ENCODE measurements at places on chromosomes 6 and 20.

GRCh38 chr6:122154912-122155575, 244.4 kb upstream of the HSF2 start:
- H3K4me3 ChIP-seq: no peak overlapping the region
- DNase-seq: no peak
- H3K27me3 ChIP-seq: no peaks in the 10 kb centered on the region
- no peak overlapping the region for H3K27ac ChIP-seq
- H3K4me1 ChIP-seq: no peaks in the 10 kb centered on the region
- no peaks in the 10 kb centered on the region for H3K36me3 ChIP-seq

GRCh38 chr20:54040531-54040930, 29.9 kb downstream of the BCAS1 start:
- peaks cover 47% of the 10 kb centered on the region for H3K27me3 ChIP-seq
- no peak overlapping the region for H3K4me3 ChIP-seq
- H3K36me3 ChIP-seq: no peaks in the 10 kb centered on the region

DNA sequence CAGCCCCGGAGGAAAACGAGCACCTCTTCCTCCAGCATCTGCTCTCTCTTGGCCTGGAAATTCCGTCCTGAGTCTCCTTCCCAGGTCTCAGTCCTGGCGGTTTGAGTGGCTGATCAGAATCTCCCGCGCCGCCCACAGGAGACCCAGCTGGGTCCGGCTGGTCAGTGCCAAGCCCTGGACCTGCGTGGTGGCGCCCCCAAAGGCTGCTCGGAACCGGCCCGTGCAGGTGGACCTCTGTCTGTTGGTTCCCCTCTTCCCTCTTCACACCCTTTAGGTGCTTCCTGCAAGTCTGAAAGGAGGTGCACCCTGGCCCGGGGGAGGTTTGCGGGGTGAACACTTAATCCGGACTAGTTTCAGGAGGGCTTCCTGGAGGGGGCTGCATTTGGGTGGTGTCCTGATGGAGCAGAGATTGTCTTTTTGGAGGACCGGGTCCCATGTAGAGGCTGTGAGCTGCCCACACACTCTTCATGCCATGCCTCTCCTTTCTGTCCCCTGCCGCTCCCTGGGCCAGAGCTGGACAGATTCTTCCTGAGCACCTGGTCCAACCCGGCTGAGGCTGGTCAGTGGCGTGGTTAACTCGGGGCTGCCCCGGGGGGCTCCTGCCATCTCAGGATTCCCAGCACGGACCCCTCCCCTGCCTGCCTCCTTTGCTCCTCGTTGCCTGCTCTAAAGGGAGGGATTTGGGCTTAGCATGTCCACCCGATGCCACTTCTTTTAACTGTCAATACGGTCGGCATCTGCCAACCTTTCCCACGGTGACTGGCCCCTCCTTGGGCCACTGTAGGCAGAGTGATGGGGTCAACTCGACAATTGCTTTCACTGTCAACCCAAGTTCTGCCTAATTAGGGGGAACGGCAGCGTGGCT, 16.5 kb upstream of the BHLHE23 start:
- no peaks in the 10 kb centered on the region for H3K4me1 ChIP-seq
- peaks cover 83% of the 10 kb centered on the region for H3K27me3 ChIP-seq
- no peak overlapping the region for H3K27ac ChIP-seq
- DNase-seq: no peak
- no peaks in the 10 kb centered on the region for H3K36me3 ChIP-seq

- peaks cover 54% of the 10 kb centered on the region for H3K4me1 ChIP-seq
- H3K36me3 ChIP-seq: peaks cover 76% of the 10 kb centered on the region
- no peaks in the 10 kb centered on the region for H3K27me3 ChIP-seq
- peak overlapping the region; percentile 82 for H3K4me3 ChIP-seq
- peak overlapping the region; percentile 97 for H3K27ac ChIP-seq
Measured at GRCh38 chr6:36596356-36596755, 2.2 kb downstream of the SRSF3 start.

GRCh38 chr6:140320081-140321080, 945.9 kb upstream of the CITED2 start:
- no peaks in the 10 kb centered on the region for H3K36me3 ChIP-seq
- no peaks in the 10 kb centered on the region for H3K4me1 ChIP-seq
- no peak overlapping the region for H3K4me3 ChIP-seq
- no peak overlapping the region for H3K27ac ChIP-seq
- DNase-seq: no peak
- no peaks in the 10 kb centered on the region for H3K27me3 ChIP-seq

GRCh38 chr6:157304899-157305663, 18.2 kb downstream of the TMEM242 start:
- H3K27ac ChIP-seq: no peak overlapping the region
- H3K4me1 ChIP-seq: peaks cover 8% of the 10 kb centered on the region
- H3K27me3 ChIP-seq: no peaks in the 10 kb centered on the region
- H3K36me3 ChIP-seq: no peaks in the 10 kb centered on the region
- DNase-seq: no peak
- H3K4me3 ChIP-seq: no peak overlapping the region

DNA sequence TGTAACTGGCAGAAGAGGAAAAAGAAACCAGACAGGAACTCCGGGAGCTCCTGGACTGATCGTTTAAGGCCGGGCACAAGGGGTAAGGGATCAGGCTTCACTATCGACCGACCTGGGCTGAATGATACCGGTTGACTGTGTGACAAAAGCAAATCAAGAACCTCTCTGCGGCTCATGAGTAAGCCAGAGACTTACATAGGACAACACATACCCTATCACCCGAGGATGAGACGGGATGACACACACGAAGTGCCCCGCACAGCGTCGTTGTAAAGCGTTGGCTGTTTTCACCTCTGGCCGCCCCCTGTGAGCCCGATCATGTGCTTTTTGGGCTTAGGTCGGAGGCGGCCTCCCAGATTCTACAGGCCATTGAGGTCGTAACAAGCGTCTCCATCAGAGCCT, 695 bp upstream of the TGIF2 start:
- peaks cover 24% of the 10 kb centered on the region for H3K36me3 ChIP-seq
- H3K27me3 ChIP-seq: no peaks in the 10 kb centered on the region
- peak; percentile 49 for DNase-seq
- H3K4me3 ChIP-seq: peak overlapping the region; percentile 84
- H3K27ac ChIP-seq: peak overlapping the region; percentile 96
- peaks cover 34% of the 10 kb centered on the region for H3K4me1 ChIP-seq

DNA sequence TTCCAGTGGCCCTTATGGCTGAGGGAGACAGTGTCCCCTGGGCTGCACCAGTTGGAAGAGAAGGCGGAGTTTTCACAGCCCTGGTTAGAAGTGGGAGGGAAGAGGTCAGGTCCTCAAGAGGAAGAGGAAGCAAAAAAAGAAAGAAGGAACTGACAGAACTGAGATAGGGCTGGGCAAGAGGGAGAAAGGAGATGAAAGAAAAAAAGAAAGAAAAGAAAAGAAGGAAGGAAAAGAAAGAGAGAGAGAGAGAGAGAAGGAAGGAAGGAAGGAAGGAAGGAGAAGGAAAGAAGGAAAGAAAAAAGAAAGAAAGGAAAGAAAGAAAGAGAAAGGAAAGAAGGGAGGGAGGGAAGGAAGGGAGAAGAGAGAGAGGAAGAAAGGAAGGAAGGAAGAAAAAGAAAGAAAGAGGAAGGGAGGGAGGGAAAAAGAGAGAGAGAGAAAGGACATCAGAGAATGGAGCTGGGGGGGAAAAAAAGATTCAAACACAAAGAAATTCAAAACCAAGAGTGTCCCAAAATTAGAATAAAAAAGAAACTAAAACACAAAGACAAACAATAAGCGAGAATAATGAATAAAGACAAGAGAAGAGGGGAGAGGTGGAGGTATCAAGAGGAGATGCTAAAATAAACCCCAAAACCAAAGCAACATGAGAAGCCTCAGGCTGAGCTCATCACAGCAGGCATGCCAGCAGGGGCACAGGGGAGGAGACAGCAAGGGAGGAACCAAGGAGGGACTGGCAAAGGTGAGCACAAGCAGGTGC, 5.3 kb upstream of the FUCA2 start:
- DNase-seq: no peak
- H3K27ac ChIP-seq: peak overlapping the region; percentile 50
- peaks cover 2% of the 10 kb centered on the region for H3K36me3 ChIP-seq
- H3K4me1 ChIP-seq: peaks cover 25% of the 10 kb centered on the region
- H3K27me3 ChIP-seq: no peaks in the 10 kb centered on the region
- no peak overlapping the region for H3K4me3 ChIP-seq

- H3K4me1 ChIP-seq: peaks cover 12% of the 10 kb centered on the region
- H3K36me3 ChIP-seq: peaks cover 2% of the 10 kb centered on the region
- H3K4me3 ChIP-seq: peak overlapping the region; percentile 78
- H3K27ac ChIP-seq: no peak overlapping the region
- DNase-seq: no peak
Measured at GRCh38 chr6:37222992-37223391, 34.6 kb upstream of the TBC1D22B start.

Data from central memory CD8-positive, alpha-beta T cell (primary cell).